Neural crest cell (in vitro differentiated cells): ENCODE measurements at places on chromosomes 16 and 17. TPM values are rescaled to one million over a fixed set of nuclear protein-coding genes. Genes with fewer than 3 reads are reported as not detected.

ALOX15B gene
- total RNA-seq, result not detected in 2 replicates

DNA sequence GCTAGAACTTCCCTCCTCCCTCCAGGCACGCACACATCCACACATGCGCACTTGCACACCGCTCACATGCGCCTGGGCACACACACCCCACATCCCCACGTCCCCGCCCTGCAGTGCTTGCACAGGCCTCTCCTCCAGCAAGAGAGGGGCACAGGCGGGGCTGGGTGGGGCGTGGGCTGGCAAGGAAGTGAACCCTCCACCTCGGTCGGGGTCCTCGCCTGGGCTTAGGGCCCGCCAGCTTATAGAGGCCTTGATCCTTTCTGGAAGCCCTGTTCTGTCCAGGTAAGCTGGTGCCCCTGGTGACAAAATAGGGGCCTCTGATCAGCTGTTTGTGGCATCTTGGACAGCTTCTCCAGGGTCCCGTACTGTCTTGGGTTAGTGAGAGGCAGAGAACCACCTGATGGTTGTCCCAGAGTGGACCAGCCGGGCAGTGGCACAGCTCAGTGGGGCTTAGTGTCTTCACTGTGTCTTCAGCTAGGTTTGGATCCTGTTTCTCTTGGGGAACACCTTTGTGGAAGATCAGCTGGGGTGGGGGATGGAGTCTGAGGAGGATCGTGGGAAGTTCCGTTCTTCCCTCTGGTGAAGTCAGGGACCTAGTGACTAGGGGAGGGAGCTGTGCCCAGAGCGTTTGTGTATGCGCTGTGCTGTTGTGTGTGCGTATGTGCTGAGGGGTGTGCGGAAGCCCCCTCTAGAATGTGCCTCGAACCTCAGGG is 12.1 kb downstream of the TBX4 start:
- H3K27ac ChIP-seq, result no peak overlapping the region
- no peak for DNase-seq
- H3K36me3 ChIP-seq, result no peaks in the 10 kb centered on the region
- H3K4me3 ChIP-seq, result peak overlapping the region; percentile 23
- peaks cover 66% of the 10 kb centered on the region for H3K27me3 ChIP-seq

OR1F1 gene
- total RNA-seq, result 0.35 TPM in 1 of 2 replicates, not detected in the other

GRCh38 chr17:5262416-5262991 is 19.6 kb upstream of the RABEP1 start:
- no peaks in the 10 kb centered on the region for H3K27me3 ChIP-seq
- no peak overlapping the region for H3K4me3 ChIP-seq
- no peak for DNase-seq
- peaks cover 6% of the 10 kb centered on the region for H3K4me1 ChIP-seq
- no peaks in the 10 kb centered on the region for H3K36me3 ChIP-seq

GRCh38 chr17:5078106-5079028 is at the start of gene ZFP3:
ZFP3 (plus strand) TSS chr17:5078467; CDS start chr17:5091505, 13,038 bp downstream.
- no peak within 1 kb of the TSS for H3K27ac ChIP-seq
- no peak within 1 kb of the TSS for H3K4me3 ChIP-seq
- H3K27me3 ChIP-seq, result no peaks in the 10 kb centered on the region
- H3K36me3 ChIP-seq, result no peaks in the 10 kb centered on the region
